ENCODE measurements at places on chromosomes 4 and X. TPM values are rescaled to one million over a fixed set of nuclear protein-coding genes. Genes with fewer than 3 reads are reported as not detected.
A peak's percentile ranks its signal among the peaks of the same experiment; 100 is the strongest.

DNA sequence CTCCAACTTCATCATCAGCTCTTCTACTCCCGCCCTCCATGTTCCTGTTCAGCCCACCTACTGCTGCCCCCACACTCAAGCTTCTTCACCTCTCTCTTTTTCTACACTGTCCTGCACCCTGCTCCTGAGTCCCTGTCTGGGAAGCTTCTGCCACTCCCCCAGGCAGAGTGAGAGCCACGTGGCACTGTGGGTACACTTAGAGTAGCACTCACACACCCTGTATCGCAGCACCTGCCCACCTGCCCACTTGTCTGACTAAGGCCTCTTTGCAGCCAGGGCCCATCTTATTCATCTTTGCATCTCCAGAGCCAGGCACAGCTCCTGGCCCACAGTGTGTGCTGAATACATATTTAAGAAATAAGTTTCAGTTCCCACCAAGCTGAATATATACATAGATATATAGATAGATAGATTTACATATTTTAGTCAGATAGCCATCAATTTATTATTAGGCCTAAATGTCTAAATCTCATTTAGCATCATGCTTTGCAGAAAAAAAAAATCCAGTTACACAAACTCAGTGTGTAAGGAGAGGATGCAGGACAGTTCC, 24.9 kb downstream of the CCDC149 start:
- DNase-seq = no peak
- no peaks in the 10 kb centered on the region for H3K36me3 ChIP-seq
- no peaks in the 10 kb centered on the region for H3K27me3 ChIP-seq
- H3K27ac ChIP-seq = no peak overlapping the region
- H3K4me3 ChIP-seq = no peak overlapping the region
- no peaks in the 10 kb centered on the region for H3K4me1 ChIP-seq

GRCh38 chr4:102824398-102824797, 3.0 kb downstream of the UBE2D3 start:
- peak overlapping the region; percentile 68 for H3K4me3 ChIP-seq
- H3K27ac ChIP-seq = peak overlapping the region; percentile 100
- no peaks in the 10 kb centered on the region for H3K27me3 ChIP-seq
- peaks cover 61% of the 10 kb centered on the region for H3K4me1 ChIP-seq

TEX11 gene
- total RNA-seq = not detected

DNA sequence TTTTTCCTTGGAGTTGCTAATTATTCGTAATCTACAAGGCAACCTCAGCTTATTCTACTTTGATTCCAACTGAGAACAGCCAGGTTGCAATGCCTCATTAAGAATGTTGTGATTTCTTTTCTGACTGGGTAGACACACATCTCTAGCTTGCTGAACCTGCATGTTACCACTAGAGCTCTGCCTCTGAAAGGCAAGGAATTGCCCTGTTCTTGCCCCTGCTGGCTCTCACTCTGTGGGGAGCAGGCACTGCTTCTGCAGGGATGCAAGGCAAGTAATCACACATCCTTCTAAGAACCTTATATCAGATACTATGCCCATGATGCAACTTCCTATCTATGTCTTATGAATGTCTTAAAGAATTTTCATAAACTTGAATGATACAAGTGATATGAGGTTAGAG, 503.2 kb downstream of the PACRGL start:
- no peak overlapping the region for H3K4me3 ChIP-seq
- no peaks in the 10 kb centered on the region for H3K36me3 ChIP-seq
- H3K4me1 ChIP-seq = no peaks in the 10 kb centered on the region
- no peak overlapping the region for H3K27ac ChIP-seq

ANOS1 gene
- 3.8 TPM for total RNA-seq

DNA sequence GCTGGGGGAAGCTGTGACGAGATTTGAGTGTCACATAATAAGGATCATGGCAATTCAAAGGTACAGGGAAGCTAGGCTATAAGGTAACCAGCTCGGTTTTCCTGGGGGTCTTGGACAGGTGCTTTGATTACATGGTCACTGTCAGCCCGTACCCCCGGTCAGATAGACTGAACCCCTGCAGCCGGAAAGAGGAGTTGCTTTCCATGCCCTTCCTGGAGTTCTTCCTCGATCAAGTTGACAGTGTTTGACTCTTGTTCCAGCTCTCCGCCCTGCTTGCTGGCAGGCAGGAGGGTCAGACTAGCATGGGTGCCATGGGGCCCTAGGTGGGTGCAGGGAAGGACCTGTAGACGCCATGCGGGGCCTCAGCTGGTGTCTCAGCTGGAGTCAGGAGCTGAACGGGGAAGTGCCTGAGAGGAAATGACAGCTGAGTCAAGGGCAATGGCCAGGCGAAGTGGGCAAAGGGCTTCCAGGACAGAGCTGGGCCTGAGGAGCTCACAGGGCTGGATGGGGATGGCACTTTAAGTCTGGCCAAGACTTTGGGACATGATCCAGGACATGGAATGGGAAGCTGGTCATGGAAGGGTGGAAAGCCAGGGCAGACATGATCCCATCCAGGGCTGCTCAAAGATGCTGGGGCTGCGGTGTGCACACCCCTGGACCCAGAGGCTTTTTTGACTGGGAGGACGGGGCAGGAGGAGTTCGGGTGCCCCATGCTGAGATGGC, 1.6 kb downstream of the TMEM187 start:
- peaks cover 22% of the 10 kb centered on the region for H3K4me1 ChIP-seq
- peak overlapping the region; percentile 98 for H3K27ac ChIP-seq
- H3K27me3 ChIP-seq = no peaks in the 10 kb centered on the region

DNA sequence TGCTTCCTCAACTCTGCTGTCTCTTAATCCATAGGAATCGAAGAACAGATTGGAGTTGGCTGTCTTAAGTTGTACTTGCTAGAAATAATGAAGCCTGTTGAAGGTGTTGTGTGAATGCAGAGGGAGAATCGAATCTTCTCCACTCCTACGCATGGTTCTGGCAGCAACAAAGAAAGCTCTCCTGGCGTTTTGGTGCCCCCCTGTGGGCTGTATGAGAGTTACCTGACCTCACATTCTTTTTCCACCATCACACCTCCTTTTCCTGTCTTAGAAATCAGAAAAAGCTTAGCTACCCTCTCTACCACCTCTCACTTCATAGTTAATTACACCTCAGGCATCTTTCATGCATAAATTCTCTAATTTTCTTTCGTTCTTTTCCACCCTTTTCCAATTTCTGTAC, 16.3 kb downstream of the KLF8 start:
- H3K4me1 ChIP-seq = no peaks in the 10 kb centered on the region
- H3K27ac ChIP-seq = no peak overlapping the region
- no peaks in the 10 kb centered on the region for H3K36me3 ChIP-seq
- DNase-seq = no peak
- H3K27me3 ChIP-seq = no peaks in the 10 kb centered on the region
- H3K4me3 ChIP-seq = no peak overlapping the region

GRCh38 chr4:82833696-82834313, 35.2 kb upstream of the SCD5 start:
- no peak overlapping the region for H3K27ac ChIP-seq
- no peak overlapping the region for H3K4me3 ChIP-seq
- H3K36me3 ChIP-seq = peaks cover 54% of the 10 kb centered on the region
- no peaks in the 10 kb centered on the region for H3K4me1 ChIP-seq
- DNase-seq = no peak

CNKSR2 gene
- 0.73 TPM for total RNA-seq

SUPT20HL2 gene
- total RNA-seq = not detected

- H3K36me3 ChIP-seq = no peaks in the 10 kb centered on the region
- DNase-seq = no peak
Observed at GRCh38 chr4:174940002-174940401, 21.8 kb downstream of the ADAM29 start.

GRCh38 chrX:9291629-9292028, 173.2 kb upstream of the TBL1X start:
- H3K27ac ChIP-seq = no peak overlapping the region
- H3K36me3 ChIP-seq = no peaks in the 10 kb centered on the region
- peaks cover 2% of the 10 kb centered on the region for H3K27me3 ChIP-seq
- no peak for DNase-seq
- H3K4me1 ChIP-seq = no peaks in the 10 kb centered on the region

- peaks cover 70% of the 10 kb centered on the region for H3K36me3 ChIP-seq
- H3K4me1 ChIP-seq = no peaks in the 10 kb centered on the region
- H3K27ac ChIP-seq = no peak overlapping the region
- H3K27me3 ChIP-seq = no peaks in the 10 kb centered on the region
- DNase-seq = no peak
Observed at GRCh38 chr4:118801895-118802575, 33.9 kb downstream of the SEC24D start.

ART3 gene
- 0.48 TPM for total RNA-seq

- no peak overlapping the region for H3K4me3 ChIP-seq
- no peak for DNase-seq
- no peak overlapping the region for H3K27ac ChIP-seq
- no peaks in the 10 kb centered on the region for H3K36me3 ChIP-seq
- H3K4me1 ChIP-seq = no peaks in the 10 kb centered on the region
- H3K27me3 ChIP-seq = no peaks in the 10 kb centered on the region
Observed at GRCh38 chrX:13821738-13822137, 4.8 kb upstream of the GPM6B start.

- DNase-seq = no peak
- H3K27me3 ChIP-seq = no peaks in the 10 kb centered on the region
- peaks cover 30% of the 10 kb centered on the region for H3K4me1 ChIP-seq
- H3K4me3 ChIP-seq = no peak overlapping the region
- H3K27ac ChIP-seq = peak overlapping the region; percentile 38
- peaks cover 28% of the 10 kb centered on the region for H3K36me3 ChIP-seq
Observed at GRCh38 chrX:71543316-71543715, 10.4 kb downstream of the OGT start.

- no peak overlapping the region for H3K4me3 ChIP-seq
- H3K27ac ChIP-seq = peak overlapping the region; percentile 61
- H3K4me1 ChIP-seq = peaks cover 3% of the 10 kb centered on the region
- no peaks in the 10 kb centered on the region for H3K36me3 ChIP-seq
- H3K27me3 ChIP-seq = no peaks in the 10 kb centered on the region
Observed at GRCh38 chr4:138034871-138035270, 207.3 kb downstream of the SLC7A11 start.

GRCh38 chrX:130828641-130829040, 74.4 kb downstream of the ENOX2 start:
- no peaks in the 10 kb centered on the region for H3K27me3 ChIP-seq
- DNase-seq = no peak
- H3K4me3 ChIP-seq = no peak overlapping the region
- no peaks in the 10 kb centered on the region for H3K36me3 ChIP-seq

GRCh38 chr4:42512226-42512625, 114.9 kb downstream of the SHISA3 start:
- H3K4me1 ChIP-seq = no peaks in the 10 kb centered on the region
- no peaks in the 10 kb centered on the region for H3K27me3 ChIP-seq
- H3K36me3 ChIP-seq = no peaks in the 10 kb centered on the region
- DNase-seq = no peak
- H3K4me3 ChIP-seq = no peak overlapping the region

DNA sequence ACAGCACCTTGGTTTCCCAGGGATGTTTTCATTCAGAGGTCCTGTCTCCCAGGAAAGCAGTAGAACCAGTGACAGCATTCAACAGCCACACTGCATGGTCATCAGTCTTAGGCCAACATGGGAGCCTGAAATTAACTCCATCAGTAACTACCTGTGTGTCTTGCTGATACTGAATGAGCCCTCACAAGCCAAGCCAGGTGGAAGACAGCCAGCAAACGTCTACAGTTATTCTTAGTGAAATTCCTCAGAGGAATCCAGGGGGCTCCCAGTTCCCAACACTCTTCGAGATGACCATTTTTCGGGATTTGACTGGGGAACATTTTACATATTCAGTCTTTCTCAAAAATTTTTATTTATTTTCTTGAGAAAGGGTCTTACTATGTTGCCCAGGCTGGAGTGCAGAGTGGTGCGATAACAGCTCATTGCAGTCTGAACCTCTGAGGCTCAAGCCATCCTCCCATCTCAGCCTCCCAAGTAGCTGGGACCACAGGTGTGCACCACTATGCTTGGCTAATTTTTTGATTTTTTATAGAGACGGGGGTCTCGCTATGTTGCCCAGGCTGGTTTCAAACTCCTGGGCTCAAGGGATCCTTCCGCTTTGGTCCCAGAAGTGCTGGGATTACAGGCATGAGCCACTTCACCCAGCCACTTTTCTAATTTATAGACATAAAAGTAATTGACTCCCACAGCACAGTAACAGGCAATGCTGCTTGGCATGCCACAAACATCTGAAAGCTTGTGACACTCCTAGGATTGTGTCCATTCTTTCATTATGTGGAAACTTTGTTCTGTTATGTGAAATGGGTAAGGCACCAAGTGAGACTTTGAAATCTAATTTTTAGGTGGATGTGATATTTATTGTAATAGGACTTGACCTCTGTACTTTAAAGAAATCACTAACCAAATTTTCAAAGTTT, 116.9 kb downstream of the SOWAHB start:
- H3K4me1 ChIP-seq = no peaks in the 10 kb centered on the region
- no peak for DNase-seq
- no peak overlapping the region for H3K4me3 ChIP-seq
- no peaks in the 10 kb centered on the region for H3K36me3 ChIP-seq
- H3K27me3 ChIP-seq = no peaks in the 10 kb centered on the region

DNA sequence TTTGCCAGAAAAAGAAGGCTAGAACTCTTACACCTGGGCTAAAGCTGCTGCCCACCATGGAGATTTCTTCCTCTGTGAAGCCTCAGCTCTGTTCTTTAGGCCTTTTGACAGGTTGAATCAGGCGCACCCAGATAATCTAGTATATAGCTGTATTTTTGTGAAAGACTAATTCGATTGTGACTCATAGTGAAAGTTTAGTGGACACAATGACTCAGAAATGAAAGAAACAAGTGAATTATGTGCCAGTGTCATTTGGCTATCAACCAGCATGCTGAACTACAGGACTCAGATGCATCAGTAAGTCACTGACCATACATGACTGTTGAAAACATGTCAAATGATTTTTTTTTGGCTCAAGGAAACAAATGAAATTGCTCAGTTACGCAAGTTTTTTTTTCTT, 425.4 kb downstream of the SLITRK2 start:
- no peak overlapping the region for H3K4me3 ChIP-seq
- H3K27me3 ChIP-seq = no peaks in the 10 kb centered on the region
- no peak for DNase-seq
- no peak overlapping the region for H3K27ac ChIP-seq
- no peaks in the 10 kb centered on the region for H3K4me1 ChIP-seq

MAGEB10 gene
- total RNA-seq = not detected

AP1AR gene
- total RNA-seq = 22.7 TPM

GSX2 gene
- not detected for total RNA-seq

BEND2 gene
- not detected for total RNA-seq

RGN gene
- total RNA-seq = 1.8 TPM

DNA sequence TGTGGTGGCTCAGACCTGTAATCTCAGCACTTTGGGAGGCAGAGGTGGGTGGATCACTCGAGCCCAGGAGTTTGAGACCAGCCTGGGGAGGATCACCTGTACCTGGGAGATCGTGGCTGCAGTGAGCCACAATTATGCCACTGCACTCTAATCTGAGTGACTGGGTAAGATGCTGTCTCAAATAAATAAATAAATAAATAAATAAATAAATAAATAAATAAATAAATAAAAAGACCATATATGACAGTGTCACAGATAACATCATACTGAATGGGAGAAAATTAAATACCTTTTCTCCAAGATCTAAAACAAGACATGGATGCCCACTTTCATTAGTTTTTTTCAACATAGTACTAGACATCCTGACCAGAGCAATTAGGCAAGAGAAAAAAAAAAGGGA, 182.8 kb downstream of the FAM47A start:
- H3K36me3 ChIP-seq = no peaks in the 10 kb centered on the region
- no peaks in the 10 kb centered on the region for H3K27me3 ChIP-seq
- H3K27ac ChIP-seq = no peak overlapping the region
- no peak overlapping the region for H3K4me3 ChIP-seq
- H3K4me1 ChIP-seq = no peaks in the 10 kb centered on the region
